ENCODE measurements at places on chromosomes 2 and 18.

DNA sequence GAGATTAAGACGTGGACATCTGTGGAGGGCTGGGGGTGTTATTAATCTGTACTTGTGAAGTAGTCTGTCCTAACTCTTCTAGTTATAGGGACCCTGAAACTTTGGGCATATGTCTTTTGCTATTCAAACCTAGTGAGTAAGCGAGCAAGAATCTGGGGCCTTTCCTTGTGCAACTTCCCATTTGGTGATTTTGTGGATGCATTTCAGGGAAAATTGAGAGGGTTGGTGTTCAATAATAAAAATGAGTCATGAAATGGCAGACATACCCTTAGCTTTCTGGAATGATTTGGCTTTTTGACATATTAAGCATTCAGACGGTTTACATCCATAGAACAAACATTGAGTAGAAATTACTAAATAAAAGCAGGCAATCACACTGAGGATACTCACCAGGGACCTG, 17.0 kb downstream of the COL4A4 start:
- DNase-seq, result no peak

- no peak for DNase-seq
These were observed 25.2 kb upstream of the FAM117B start for GRCh38 chr2:202609381-202610145.

- DNase-seq, result no peak
These were observed 258.0 kb downstream of the METTL4 start for GRCh38 chr18:2313332-2313731.

GRCh38 chr2:200617156-200618053, 31.6 kb downstream of the AOX1 start:
- DNase-seq, result no peak

DNA sequence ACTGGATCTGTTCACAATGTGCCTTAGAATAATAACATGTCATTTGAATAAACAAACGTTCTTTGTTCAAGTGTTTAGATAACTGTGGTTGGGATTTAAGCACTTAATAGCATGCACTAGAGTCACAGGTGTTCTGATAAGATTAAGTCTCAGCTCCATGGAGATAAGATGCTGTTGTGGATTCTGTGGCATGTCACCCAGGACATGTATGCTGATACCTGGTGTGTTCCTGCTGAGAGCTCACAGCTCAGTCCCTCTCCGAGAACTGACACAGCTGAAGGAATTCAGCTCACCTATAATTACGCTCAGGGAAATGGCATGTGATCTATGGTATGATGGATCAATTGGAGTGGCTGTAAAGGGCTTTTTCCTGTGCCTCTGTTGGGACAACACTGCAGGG, 75.4 kb upstream of the ST6GAL2 start:
- no peak for DNase-seq

- DNase-seq, result no peak
These were observed 111.8 kb downstream of the UGGT1 start for GRCh38 chr2:128202791-128203190.

DNA sequence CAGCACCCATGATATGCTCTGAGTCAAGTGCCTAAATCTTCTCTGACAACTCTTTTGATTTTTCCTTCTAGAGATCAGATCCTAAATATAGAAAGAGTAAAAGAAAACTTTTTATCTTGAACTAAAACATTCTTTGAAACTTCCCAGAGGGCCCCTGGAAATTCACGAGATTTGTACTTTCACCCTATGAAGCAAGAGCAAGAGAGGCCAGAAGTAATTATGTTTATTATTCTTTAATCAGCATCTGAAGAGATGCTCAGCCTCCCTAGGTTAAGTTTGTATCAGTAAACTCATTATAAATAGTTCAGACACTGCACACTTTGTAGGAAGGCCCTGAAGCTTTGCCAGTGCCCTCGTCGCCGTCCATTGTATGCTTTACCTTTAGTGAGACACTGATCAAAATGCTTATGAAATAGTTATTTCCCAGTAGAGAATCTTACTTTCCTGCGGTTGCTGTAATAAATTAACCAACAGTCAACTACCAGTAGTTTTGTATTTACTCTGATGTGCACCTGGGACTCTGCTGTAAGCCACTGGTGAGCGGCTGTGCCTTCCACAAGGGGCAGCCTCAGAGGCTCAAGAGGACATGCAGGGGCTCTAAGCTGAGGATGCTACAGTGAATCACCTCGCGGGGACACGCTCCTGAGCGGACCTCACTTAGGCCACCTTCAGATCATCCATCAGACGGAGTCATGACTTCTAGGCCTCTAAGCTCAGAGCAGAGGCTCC, 71.9 kb downstream of the BIN1 start:
- DNase-seq, result no peak

- DNase-seq, result no peak
These were observed 3.4 kb upstream of the IER3IP1 start for GRCh38 chr18:47179520-47179919.

- DNase-seq, result no peak
These were observed 87.6 kb downstream of the MGAT5 start for GRCh38 chr2:134341476-134341875.

DNA sequence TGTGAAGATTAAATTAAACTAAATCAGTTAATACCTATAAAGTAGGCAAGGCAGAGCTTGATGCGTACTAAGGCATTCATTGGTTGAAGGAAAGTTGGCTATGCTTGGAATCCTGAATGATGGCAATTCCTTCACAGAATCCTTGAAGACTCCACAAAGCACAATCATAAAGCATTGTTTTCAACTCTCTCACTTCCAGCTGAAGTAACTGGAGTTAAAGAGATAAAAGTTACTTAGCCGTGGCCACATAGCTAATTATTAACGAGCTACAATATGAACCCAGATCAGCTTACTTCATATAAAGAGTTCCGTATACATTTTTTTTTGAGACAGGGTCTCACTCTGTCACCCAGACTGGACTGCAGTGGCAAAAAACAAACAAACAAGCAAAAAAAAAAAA, 483.9 kb upstream of the DDX18 start:
- DNase-seq, result no peak

DNA sequence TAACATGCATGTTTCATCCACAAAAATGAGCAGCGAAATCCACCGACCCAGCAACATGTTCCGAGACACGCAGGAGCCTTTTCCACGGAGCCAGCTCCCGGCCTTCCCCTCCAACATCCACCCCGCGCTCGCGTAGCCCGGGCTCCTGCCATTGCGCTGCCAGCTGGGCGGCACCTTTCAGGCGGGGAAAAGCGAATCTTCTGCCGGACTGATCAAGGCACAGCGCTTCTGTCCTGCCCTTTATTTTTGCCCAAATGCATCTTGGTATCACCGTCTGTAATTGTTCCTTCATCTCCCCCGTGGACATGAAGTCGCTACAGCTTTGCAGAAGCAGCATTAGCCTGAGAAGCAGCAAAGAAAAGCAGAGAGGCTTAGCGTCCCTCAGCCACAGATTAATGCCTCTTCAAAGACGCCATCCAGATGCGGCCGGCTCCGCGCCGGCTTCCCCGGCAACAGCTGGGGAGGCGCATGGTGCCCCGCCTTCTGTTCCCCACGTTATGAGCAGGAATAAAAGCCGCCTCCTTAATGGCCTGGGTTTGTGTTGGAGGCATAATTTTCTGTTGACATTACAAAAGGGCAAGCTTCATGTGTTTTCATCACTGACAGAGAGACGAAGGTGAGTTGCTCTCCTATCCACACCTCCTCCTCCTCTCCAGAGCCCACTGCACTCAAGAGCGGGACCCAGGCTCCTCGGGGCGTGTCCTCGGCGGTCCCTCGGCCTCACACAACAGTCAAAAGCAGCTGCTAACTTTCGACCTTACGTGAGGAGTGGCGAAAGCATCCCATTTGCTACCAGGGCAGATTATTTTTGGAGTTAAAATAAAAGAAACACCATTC, 122.1 kb upstream of the SALL3 start:
- DNase-seq, result no peak

- no peak for DNase-seq
These were observed 312.0 kb upstream of the TNP1 start for GRCh38 chr2:217171874-217172273.

GRCh38 chr2:48319863-48320262, 210.1 kb upstream of the STON1 start:
- DNase-seq, result no peak

GRCh38 chr2:101768556-101769220, 71.2 kb downstream of the MAP4K4 start:
- no peak for DNase-seq

DNA sequence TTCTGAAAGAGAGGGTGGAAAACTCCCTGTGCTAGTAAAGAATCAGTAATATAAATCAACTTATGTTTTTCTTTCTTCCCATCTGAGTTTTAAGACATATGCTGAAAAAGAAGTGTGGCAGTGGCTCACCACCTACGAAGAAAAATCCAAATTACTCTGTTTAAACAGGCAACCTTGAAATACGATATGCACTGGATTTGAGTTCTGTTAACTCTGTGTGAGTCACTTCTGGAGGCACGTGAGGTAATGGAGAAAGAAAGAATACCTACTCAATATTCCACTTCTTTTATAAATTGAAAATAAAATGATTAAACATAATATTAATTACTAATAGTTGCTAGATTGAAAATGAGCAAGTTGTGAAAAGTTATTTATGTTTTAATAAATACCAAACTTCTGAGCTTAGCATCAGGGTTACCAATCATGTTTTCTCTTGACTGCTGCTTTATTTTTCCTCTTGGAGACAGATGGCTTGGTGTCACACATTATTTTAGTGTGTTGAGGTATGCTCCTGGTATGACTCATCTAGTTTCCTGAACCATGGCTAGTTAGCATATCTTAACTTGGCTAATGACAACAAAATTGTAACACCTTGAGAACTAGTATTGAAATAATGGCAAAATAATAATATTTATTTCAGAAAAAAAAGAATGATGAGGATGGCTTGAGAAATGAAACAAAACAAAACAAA, 1705.5 kb upstream of the PIK3C3 start:
- no peak for DNase-seq

GRCh38 chr2:100262555-100263320, 59.6 kb downstream of the LONRF2 start:
- no peak for DNase-seq

DNA sequence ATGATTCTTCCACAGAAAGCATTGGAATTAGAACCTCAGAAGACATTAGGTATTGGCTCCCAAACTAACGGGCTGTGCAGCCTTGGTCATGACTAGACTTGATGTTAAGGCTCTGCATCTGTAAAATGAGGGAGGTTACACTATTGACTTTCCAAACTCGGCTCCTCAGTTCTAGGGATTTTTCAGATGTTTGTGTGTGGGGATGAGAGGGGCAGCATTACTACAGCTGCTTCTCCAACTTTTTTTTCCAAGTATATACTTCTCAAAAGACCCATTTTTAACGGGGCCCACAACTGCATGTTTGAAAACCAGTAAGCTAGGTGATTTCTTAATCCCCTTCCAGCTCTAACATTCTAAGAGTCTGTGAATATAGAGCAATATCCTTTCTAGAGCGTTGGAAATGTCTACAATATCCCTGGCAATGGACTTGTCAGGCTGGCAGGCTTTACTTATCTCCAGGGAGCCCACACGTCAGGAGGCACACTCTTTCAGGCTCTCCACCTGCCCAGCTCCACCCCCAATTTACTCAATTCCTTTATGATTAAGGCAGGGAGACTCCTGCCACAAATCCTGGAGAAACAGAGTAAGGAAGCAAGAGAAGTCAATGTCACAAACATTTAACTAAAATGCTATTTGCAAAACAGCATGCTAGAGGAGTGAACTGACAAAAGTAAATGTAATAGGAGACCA, 844 bp upstream of the MPV17 start:
- no peak for DNase-seq
